Tibial nerve (tissue), 4 donors: ENCODE measurements at places on chromosomes 4 and X. TPM values are rescaled to one million over a fixed set of nuclear protein-coding genes. Genes with fewer than 3 reads are reported as not detected.

NAA11 gene
- not detected for total RNA-seq

UGT2B11 gene
- not detected for total RNA-seq

PRDM5 gene
- 18.9 TPM for total RNA-seq

S100G gene
- not detected for total RNA-seq

OFD1 gene
- 25.1 TPM for total RNA-seq
